ENCODE measurements at places on chromosomes 4 and X.

GRCh38 chr4:64271601-64272081, 137.6 kb downstream of the TECRL start:
- no peak for DNase-seq

DNA sequence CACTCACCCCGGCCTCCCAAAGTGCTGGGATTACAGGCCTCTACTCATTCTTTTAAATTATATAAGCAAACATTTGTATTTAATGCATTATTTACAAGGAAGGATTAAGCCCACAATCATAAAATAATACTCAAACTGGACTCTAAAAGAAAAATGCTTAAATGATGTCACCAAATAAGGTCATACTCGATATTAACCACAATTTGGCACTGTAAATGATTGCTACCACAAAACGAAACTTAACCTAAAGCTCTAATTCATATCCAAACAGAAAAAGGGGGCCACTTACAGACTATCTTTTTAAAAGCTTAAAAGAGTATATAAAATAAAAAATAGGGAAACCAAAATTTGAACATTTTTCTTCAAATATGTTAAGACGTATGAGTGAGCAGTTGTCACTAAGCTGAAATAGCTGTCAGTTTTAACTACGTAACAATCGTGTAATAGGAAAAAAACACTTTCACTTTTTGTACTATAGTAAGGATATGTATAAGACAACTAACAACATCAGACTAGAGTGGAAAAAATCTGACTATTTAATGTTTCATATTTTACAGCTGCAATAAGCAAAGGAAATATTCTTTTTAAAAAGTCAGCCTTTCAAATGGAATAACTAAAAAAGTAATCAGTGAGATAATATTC, 108.2 kb upstream of the GPR34 start:
- peak; percentile 27 for DNase-seq

GRCh38 chr4:16237715-16238114, 11.4 kb upstream of the TAPT1 start:
- no peak for DNase-seq

DNA sequence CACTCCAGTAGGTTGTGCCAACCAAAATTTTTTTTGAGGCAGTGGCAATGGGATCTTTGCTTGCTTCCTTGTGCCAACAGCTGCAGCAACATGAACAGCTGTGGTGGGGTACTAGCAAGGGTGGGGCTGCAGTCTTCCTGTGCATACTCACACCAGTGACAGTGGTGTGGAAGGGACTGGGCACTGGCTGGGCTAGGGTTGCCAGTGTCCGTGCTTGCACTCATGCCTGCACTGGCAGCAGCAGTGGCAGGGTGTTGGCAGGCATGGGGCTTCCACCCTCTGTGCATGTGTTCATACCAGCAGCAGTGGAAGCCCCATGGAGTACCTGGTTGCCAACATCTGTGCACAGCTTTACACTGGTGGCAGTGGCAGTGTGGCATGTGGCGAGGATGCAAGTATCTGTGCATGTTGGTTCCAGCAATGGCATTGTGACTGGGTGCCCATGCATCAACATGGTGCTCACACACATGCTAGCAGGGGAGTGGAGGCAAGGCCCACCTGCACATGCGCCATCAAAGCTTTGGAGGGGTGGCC, 1312.6 kb downstream of the PCDH18 start:
- DNase-seq, result no peak

- no peak for DNase-seq
Observed at GRCh38 chr4:166014411-166014810, 141.4 kb downstream of the TLL1 start.

DNA sequence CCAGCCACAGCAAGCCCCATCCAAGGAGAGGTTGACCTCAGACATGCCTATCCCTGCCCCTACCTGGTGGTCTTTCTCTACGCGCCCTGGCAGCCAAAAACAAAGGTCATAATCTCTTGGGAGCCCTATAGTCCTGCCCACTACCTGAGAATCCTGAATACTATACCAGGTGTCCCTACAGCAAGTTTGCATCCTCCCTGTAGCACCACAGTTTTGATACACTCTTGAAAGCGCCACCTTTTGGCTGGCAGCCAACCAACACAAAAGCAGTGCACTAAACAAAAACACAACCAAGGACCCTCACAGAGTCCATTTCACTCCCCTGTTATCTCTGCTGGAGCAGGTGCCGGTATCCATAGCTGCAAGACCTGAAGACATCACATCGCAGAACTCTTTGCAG, 523.8 kb upstream of the CPEB2 start:
- no peak for DNase-seq

- no peak for DNase-seq
Observed at GRCh38 chrX:133189195-133189594, 29.0 kb downstream of the TFDP3 start.

GRCh38 chr4:182644683-182645050, 272.5 kb downstream of the DCTD start:
- DNase-seq, result no peak

DNA sequence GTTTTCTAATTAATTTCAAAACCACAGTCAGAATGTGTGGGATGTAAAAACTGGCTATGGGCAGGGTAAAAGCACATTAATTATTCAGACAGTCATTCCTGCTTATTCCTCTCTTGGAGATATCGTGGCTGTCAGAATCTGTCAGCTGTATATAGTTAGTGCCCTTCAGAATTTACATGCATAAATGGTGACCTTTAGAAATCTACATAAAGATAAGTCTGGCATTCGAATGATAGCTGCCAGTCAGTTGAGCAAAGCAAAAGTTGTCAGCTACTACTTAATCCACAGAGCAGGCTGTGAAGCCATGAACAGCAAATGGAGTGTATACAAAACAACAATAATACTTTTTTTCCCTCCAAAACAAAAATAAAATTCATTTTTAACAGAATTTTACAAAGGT, 189.5 kb downstream of the ADGRL3 start:
- DNase-seq, result no peak

- DNase-seq, result no peak
Observed at GRCh38 chr4:37522996-37523395, 163.2 kb downstream of the RELL1 start.

GRCh38 chrX:120781403-120781802, 94.3 kb downstream of the CT47B1 start:
- DNase-seq, result no peak

GRCh38 chrX:13658602-13659001, 5.7 kb downstream of the TCEANC start:
- DNase-seq, result peak; percentile 54

GRCh38 chrX:20221902-20222301, 44.8 kb downstream of the RPS6KA3 start:
- no peak for DNase-seq

- DNase-seq, result no peak
Observed at GRCh38 chrX:20500949-20501348, 234.2 kb upstream of the RPS6KA3 start.

DNA sequence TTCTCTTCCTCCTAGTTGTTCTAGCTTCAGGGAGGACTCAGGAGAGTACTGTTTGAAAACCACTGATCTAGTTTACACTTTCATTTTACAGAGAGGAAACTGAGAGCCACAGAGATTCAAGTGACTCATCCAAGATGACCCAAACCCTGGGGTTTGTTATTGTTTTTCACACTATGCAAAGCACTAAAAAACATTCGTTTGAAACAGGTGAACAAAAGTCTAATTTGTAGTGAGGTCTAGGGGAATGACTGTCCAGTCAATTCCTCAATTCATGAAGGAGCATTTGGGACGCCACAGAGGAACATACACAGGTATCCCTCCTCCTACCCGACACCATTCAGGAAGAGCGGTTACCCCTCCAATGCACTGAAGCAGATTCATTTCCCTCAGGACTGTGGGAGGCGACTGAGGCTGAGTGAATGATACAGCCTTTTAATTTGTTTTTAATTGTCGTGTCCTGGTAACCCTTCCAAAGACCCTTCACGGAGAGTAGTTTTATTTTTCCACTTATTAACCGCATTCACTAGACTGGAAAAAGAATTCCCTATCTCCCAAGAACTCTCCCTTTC, 30.3 kb downstream of the TLR10 start:
- DNase-seq, result no peak

DNA sequence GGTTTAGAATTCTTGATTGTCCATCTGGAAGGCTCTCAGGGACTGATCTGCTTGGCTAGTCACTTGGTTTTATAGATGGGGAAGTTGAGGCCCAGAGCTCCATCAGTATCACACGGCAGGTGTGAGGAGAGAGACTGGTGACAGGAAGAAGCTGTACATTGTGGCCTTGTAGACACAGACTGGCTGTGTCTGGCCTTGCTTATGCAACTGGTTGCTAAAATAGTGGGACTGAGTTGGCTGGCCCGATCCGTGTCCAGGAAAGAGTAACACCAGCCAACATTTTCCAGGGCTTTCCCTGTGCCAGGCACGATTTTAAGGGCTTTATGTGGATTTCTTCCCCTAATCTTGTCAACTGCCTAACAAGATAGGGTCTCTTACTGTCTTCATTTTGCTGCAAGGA, 2.8 kb downstream of the TBC1D14 start:
- DNase-seq, result no peak
